ENCODE measurements at places on chromosomes 5 and 9.

- no peak for DNase-seq
These were observed 665 bp upstream of the BTF3 start for GRCh38 chr5:73497497-73498056.

DNA sequence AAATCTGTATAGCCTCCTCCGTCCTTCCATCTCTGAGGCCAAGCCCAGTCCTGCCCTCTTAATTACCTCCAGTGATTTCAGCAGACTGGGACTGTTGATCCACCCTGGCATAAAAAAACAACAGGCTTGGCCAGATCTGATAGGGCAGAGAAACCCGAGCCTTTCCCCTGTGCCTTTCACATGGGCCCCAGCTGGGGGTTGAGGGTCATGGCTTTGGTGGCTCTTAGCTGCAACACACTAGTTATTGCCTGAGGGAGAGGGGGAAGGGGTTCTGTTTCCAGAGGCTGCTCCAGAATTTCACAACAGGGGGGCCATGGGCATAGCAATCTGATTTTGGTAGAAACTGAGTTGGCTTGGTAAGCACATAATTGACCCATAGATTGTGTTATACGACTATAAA lies 21.2 kb upstream of the PANK3 start:
- no peak for DNase-seq

DNA sequence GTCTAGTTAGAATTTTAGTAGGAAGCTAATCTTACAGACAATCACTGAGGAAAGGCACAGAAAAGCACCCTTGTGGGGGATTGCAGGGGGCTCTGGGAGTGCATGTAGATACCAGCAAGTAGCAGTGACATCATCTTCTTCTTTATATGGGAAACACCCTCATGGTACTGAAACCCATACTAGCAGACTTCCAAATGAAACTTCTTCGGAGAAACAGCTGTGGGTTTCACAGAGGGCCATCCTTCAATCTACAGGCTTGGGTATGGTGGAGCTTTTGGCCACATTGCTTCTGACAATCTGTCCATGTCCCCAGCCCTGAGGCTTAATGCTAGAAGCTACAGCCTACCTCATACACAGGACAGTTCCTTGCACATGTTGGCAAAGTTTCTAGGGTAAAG lies 165.2 kb upstream of the NFIB start:
- no peak for DNase-seq

GRCh38 chr5:170206958-170207357 lies 25.8 kb upstream of the C5orf58 start:
- no peak for DNase-seq

GRCh38 chr5:40037713-40038112 lies 612.9 kb upstream of the DAB2 start:
- no peak for DNase-seq

DNA sequence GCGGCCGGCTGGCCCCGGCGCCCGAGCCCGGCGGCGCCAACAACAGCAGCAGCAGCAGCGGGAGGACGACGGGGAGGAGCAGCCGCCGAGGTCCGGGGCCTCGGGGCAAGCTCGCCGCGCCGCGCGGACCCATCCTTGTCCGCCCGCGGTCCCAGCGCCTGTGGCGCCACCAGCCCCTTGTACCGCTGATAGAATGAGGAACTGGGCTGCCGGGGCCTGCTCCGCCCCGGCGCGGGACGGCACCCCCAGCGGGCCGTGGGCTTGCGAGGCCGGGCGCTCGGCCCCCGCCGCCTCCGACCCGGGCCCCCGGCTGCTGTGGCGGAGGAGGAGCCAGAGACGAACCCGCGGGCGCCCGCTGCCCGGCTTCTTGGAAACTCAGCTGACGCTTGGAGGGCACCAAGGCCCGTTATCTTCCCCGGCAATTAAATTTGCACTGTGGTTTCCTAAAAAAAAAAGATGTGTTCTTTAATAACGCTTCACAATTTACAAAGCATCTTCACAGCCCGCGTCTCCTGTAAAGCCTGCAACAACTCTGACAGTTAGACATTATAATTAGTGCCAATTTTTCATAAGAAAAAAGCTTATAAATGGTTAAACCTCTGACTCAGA lies at the start of gene ARSB:
Gene ARSB, minus strand, starts transcription at position 195 of the 609 bp plus-strand sequence. Its CDS starts 62 bp downstream, at position 133.
- peak; percentile 29 for DNase-seq

GRCh38 chr9:99823681-99824377 lies 2.1 kb downstream of the NR4A3 start:
- DNase-seq, result peak; percentile 91

GRCh38 chr5:32042551-32042961 lies 131.6 kb downstream of the GOLPH3 start:
- no peak for DNase-seq

- DNase-seq, result no peak
These were observed 537.8 kb upstream of the FTMT start for GRCh38 chr5:121313886-121314285.

GRCh38 chr5:109111680-109112079 lies 298.1 kb downstream of the PJA2 start:
- no peak for DNase-seq

GRCh38 chr5:55771175-55771655 lies 33.4 kb downstream of the DDX4 start:
- no peak for DNase-seq

DNA sequence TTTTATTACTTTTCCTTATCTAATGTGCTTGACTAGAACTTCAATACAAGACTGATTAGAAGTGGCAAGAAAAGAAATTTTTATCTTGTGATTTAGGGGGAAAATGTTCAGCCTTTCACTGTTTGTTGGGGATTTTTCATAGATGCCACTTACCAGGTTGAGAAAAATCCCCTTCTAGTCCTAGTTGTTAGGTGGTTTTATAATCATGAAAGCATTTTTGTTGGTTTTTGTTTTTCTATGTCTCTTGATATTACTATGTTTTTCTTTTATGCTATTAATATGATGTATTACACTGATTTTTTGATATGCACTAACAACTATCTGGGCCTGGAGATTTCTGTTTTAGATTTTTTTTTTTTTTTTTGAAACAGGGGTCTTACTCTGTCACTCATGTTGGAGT lies 134.0 kb downstream of the PARP8 start:
- DNase-seq, result no peak

DNA sequence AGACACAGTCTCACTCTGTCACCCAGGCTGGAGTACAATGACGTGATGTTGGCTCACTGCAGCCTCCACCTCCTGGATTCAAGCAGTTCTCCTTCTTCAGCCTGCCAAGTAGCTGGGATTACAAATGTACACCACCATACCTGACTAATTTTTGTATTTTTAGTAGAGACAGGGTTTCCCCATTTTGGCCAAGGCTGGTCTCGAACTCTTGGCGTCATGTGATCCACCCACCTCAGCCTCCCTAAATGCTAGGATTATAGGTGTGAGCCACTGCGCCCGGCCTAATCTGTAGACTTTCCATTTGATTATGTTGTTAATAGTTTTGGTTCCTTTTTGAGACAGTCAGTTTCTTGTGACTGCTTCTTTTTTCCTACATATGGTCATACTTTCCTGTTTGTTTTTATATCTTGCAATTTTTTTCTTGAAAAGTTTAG lies 31.0 kb downstream of the MTREX start:
- DNase-seq, result peak; percentile 12

DNA sequence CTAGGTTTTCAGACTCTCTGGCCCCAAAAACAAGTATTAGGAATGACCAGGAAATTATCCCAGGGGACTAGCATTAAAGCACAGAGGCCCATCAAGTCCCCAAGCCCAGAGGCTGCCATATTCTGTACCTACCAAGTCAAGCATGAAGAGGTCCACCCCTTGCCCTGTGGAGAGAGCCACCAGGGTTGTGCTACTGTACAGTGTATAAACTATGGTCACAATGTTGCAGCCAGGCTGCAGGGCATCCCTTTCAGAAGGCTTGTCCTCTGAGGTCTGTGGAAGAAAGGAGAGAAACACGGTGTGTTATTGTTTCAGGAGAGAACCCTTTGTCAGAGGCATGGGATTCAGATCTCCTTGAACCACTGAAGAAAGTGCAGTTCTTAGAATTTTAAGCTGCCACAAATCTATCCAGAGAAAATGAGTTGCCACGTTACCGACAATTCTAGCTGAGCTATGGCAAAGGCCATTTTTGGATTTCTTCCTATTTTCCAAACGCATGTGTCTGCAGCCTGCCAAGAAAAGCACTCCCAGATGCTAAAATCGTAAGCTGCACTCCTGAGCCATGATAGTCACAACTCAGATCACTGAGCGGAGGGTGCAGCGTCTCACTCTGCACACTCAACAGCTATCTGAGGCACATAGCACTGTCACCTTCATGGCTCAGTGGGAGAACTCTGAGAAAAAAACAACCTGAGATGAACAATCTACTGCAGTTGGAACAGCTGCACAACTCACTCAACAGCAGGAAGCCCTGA lies 45.5 kb upstream of the SPATA31E1 start:
- no peak for DNase-seq

DNA sequence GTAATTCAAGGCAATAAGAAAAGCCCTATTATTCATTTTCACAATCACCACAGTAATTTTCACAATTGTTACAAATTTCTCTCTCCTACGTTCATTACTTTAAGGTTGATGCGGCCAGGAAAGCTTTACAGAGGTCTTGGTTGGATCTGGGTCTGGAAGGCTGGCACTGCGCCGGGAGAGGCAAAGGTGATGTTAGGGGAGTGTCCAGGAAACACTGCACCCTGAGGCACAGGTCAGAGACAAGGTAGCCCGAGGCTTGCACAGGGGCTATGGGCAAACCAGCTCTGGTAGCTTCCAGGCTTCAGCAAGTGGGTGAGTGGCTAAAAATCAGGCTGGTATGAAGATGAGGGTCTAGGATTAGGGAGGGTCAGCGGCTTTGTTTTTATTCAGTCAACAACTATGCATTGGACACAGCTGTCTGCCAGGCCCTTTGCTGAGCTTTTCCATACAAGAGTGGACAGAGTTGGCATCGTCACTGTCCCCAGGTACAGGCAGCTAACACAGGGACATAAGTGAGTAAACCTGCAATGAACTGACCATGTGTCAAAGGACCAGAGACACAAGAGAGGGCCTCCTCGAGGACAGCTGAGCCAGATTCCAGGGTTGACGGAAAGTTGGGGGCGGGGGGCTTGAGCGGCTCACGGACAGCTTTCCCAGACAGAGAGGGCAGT lies 12.4 kb upstream of the TENT4A start:
- no peak for DNase-seq

- peak; percentile 1 for DNase-seq
These were observed 44.0 kb upstream of the XPA start for GRCh38 chr9:97740848-97741821.

Data from activated CD4-positive, alpha-beta T cell treated with anti-CD3 and anti-CD28 coated beads, Interleukin-2, amount 50 U/mL, for 4 hours (primary cell).